ENCODE measurements at places on chromosomes 4 and X.

GRCh38 chrX:109857584-109858228 lies 124.6 kb upstream of the ACSL4 start:
- DNase-seq: no peak

DNA sequence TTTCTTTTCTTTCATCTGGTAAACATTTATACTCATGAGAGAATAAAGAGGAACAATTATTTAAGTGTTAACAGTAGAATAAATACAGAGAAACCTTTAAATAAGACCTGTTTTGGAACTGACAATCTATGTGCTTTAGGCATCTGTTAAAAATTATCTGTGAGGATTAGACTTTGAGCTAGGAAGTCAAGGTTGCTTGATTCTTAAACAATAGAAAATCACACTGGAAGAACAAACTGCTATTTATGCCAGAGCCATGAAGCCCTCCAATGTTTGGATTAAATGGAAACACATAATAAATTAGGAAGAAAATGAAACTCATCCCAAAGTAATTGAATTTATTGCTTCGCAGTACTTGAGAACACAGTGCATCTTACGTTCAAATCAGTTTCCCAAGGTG lies 207.2 kb upstream of the NPY2R start:
- no peak for DNase-seq

GRCh38 chr4:68319040-68319439 lies 30.9 kb downstream of the YTHDC1 start:
- DNase-seq: no peak

- DNase-seq: no peak
Observed at GRCh38 chr4:108351791-108352190, 183.1 kb upstream of the LEF1 start.

All from activated gamma-delta T cell treated with Interleukin-2 at 50 U/mL for 16 hours (primary cell).